Activated CD4-positive, alpha-beta T cell treated with anti-CD3 and anti-CD28 coated beads, Interleukin-2, amount 10 ng/mL, durations not matched to agents 7 days and 5 days (primary cell): ENCODE measurements at places on chromosomes 2 and 18. TPM values are rescaled to one million over a fixed set of nuclear protein-coding genes. Genes with fewer than 3 reads are reported as not detected.

The SERPINB7 gene
- not detected for total RNA-seq

The CHRND gene
- not detected for total RNA-seq

The FBLN7 gene
- total RNA-seq = 7.9 TPM

The POMC gene
- 5.0 TPM for total RNA-seq

The RAB11FIP5 gene
- 8.5 TPM for total RNA-seq

The SETBP1 gene
- 4.4 TPM for total RNA-seq

DNA sequence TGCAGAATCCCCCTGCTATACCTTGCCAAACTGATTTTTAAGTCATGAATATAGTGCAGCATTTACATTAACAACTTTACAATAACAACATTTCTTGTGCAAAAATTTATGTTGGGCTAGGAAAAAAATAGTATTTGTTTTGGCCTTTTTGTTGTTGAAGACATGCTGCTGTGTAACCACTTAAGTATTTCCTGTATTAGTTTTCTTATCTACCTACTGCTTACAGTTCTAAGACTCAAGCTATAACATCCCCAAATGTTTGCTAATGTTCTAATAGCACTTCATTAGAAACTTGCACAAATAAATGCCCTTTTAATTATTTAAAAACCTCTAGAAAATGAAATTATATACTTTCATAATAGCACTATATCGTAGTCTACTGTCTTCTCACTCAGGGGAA lies 154.3 kb upstream of the DOCK10 start:
- no peak overlapping the region for H3K4me3 ChIP-seq
- no peak overlapping the region for H3K27ac ChIP-seq
- H3K4me1 ChIP-seq = no peaks in the 10 kb centered on the region

- H3K27ac ChIP-seq = peak overlapping the region; percentile 9
- peaks cover 83% of the 10 kb centered on the region for H3K4me1 ChIP-seq
- no peaks in the 10 kb centered on the region for H3K27me3 ChIP-seq
- peaks cover 55% of the 10 kb centered on the region for H3K36me3 ChIP-seq
These were observed 131.9 kb upstream of the EML6 start for GRCh38 chr2:54591551-54591950.

- no peaks in the 10 kb centered on the region for H3K4me1 ChIP-seq
- DNase-seq = no peak
- no peak overlapping the region for H3K4me3 ChIP-seq
- H3K27ac ChIP-seq = no peak overlapping the region
- no peaks in the 10 kb centered on the region for H3K27me3 ChIP-seq
- H3K36me3 ChIP-seq = no peaks in the 10 kb centered on the region
These were observed 631.0 kb upstream of the NXPH2 start for GRCh38 chr2:139411236-139411635.

DNA sequence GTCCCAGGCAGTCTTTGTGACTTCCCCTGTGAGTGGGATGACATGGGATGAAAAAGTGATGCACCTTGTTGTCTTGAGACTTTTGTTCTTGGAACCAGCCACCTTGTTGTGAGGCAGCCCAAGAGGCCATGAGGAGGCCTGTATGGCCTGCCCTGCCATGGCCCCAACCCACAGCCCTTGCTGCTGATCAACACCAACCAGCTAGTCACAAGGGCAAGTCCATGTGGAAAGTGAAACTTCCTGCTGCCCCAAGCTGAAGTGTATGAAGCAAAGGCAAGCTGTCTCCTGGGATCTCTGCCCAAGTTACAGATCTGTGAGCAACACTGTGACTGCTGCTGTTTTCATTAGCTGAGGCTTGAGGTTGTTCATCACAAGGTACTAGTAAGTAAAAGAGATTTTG lies 21.6 kb downstream of the TMEM18 start:
- no peak overlapping the region for H3K27ac ChIP-seq
- H3K4me3 ChIP-seq = no peak overlapping the region
- no peaks in the 10 kb centered on the region for H3K27me3 ChIP-seq

- H3K4me1 ChIP-seq = peaks cover 31% of the 10 kb centered on the region
- peak overlapping the region; percentile 95 for H3K27ac ChIP-seq
- peaks cover 11% of the 10 kb centered on the region for H3K36me3 ChIP-seq
These were observed 80.7 kb upstream of the LDLRAD4 start for GRCh38 chr18:13137670-13138419.

GRCh38 chr2:109136542-109136941 lies 7.5 kb downstream of the SH3RF3 start:
- DNase-seq = no peak
- H3K36me3 ChIP-seq = no peaks in the 10 kb centered on the region
- no peak overlapping the region for H3K27ac ChIP-seq
- peaks cover 57% of the 10 kb centered on the region for H3K27me3 ChIP-seq
- H3K4me1 ChIP-seq = peaks cover 8% of the 10 kb centered on the region

GRCh38 chr2:89763254-89763580 lies 1071.7 kb downstream of the RPIA start:
- H3K36me3 ChIP-seq = peaks cover 1% of the 10 kb centered on the region
- no peak for DNase-seq
- no peaks in the 10 kb centered on the region for H3K4me1 ChIP-seq
- no peak overlapping the region for H3K4me3 ChIP-seq
- H3K27ac ChIP-seq = no peak overlapping the region

GRCh38 chr2:229414631-229415030 lies 143.5 kb upstream of the PID1 start:
- H3K27ac ChIP-seq = no peak overlapping the region
- H3K27me3 ChIP-seq = no peaks in the 10 kb centered on the region

DNA sequence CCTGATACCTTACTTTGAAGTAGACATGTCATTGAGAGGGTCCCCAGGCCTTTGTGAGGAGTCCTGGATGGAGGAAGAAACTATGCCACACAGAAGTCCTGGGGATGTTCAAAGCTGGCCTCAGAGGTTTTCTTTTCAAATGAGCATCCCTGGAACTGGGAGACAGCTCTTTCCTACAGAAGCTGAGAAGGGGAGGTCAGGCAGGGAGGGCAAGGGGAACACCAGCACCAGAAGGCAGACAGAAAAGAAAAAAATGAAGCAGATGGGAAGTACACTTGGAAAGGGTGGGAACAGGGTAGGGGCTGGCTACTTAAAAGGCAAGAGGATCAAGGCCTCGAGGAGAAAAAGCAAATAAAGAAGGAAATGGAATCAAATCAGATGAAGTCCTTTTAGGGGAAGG lies 120.0 kb downstream of the FMNL2 start:
- DNase-seq = no peak
- no peak overlapping the region for H3K4me3 ChIP-seq
- peaks cover 2% of the 10 kb centered on the region for H3K27me3 ChIP-seq
- H3K27ac ChIP-seq = no peak overlapping the region

DNA sequence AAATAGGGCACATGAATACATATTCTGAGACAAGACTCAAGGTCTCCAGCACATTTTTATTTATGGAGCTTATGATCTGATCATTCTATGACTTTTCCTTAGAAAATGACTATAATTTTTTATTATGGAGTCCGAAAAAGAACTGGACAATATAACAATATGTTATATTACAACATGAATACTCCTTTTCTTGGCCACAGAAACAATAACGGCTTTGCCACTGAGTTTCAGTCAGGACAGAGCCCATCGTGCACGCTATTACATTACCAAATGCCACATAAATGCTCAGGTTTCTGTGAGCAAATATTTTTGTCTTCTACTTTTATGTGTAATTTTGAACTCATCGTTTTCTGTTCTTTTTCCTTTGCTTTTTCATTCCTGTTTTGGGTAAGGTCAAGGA lies 509.2 kb upstream of the ZEB2 start:
- no peak for DNase-seq
- no peaks in the 10 kb centered on the region for H3K36me3 ChIP-seq
- no peak overlapping the region for H3K27ac ChIP-seq
- no peak overlapping the region for H3K4me3 ChIP-seq
